ENCODE measurements at places on chromosomes 5 and 9. TPM values are rescaled to one million over a fixed set of nuclear protein-coding genes. Genes with fewer than 3 reads are reported as not detected.

DNA sequence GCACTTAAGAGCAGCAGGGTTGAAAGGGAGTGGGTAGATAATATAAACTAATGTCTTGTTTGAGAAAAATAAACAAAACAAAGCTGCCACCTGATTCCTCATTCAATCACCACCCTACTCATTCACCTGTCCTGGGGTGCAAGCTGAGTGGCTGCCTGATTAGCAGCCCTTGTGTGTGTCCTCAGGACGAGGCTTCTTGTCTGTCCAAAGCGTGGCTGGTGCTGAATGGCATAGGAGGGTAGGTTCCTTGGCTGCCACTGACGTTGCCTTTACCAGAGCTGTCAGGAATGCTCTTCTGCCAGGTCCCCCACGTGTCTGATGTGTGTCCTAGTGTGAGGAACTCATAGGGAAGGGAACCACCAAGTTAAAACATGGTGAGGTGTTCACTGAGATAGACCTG lies 146.6 kb upstream of the SLC24A2 start:
- DNase-seq = no peak

GRCh38 chr5:35360671-35361070 lies 130.4 kb upstream of the PRLR start:
- DNase-seq = no peak

DNA sequence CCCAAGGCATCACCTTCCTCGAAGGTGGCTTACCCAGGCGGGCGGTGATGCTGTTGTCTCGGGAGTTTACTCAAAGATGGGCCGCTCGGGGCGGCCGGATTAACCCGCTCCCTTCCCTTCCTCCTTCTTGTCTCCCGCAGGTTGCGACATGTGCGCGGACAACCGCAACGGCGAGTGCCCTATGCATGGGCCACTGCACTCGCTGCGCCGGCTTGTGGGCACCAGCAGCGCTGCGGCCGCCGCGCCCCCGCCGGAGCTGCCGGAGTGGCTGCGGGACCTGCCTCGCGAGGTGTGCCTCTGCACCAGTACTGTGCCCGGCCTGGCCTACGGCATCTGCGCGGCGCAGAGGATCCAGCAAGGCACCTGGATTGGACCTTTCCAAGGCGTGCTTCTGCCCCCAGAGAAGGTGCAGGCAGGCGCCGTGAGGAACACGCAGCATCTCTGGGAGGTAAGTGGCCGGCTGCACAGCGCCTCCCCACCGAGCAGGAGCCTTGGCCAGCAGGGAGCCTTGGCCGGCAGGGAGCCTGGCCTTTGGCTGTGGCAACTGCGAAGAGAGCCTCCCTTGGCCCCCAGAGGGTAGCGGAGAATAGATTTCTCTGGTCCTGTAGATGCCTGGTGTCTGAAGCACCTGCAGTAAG lies 10.6 kb downstream of the PRDM6 start:
- no peak for DNase-seq

GRCh38 chr9:135612981-135613910 lies 26.1 kb downstream of the GLT6D1 start:
- no peak for DNase-seq

- DNase-seq = no peak
Measured at GRCh38 chr5:37940931-37941623, 101.2 kb upstream of the GDNF start.

The SLC6A7 gene
- total RNA-seq = not detected

The ZNF658 gene
- total RNA-seq = 2.1 TPM

The ALDH1B1 gene
- 51.0 TPM for total RNA-seq

The IRX1 gene
- total RNA-seq = 0.06 TPM

The ADGRD2 gene
- total RNA-seq = not detected

The SUSD1 gene
- 53.7 TPM for total RNA-seq

Measured in glomerular endothelial cell (primary cell).